Mesothelial cell of epicardium (in vitro differentiated cells): ENCODE measurements at places on chromosomes 11 and 22. TPM values are rescaled to one million over a fixed set of nuclear protein-coding genes. Genes with fewer than 3 reads are reported as not detected.

DNA sequence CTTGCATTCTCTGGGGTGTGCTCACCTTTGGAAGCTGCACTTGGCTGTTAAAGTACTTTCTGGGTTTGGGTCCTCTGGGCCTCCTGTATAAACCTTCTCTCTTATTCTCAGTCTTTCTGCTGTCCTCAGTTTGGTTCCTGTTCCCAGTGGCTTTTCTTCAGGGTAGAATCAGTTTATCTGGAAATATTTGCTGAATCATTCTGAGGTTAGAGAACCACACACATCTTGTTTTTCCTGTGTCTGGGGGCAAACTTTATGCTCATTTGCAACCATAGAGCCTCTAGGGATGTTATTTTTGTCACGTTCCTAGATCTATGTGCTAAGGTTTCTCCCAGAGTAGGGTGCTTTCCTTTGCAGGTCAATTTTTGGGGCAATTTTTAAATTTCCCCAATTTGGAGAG, 224.3 kb upstream of the C11orf87 start:
- no peak for DNase-seq

DNA sequence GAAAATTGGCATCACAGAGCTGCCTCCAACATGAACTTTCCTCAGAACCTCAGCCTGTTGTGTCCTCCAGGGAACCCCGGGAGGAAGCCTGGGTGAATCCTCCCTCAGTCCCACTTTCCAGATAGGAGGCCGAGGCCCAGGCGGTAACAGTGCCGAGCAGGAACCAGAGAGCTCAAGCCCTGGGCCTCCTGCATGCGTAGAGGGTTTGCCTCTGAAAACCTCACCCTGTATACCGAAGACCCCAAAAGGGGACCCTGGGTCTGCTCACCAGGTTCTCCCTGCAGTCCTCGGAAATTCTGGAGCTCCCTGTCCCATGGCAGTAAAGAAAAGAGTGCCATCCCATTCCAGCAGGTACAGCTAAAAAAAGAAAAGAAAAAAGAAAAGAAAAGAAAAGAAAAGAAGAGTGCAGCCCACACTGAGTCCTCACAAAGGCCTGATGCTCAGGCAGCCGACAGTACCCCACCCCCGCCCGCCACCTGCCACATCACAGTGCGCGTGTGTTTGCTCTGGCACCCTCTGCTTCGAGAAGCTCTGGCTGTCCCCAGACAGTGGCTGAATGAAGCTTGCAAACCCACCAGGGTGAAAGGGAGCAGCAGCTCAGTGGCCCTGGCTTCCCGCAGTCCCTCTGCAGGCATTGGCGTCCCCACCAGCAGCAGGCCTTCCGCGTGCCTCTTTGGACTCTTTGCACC, 28.4 kb upstream of the FADD start:
- no peak for DNase-seq

- DNase-seq = no peak
These were observed 21.6 kb downstream of the CYB5R2 start for GRCh38 chr11:7651700-7652099.

GRCh38 chr11:64472593-64473455, 113.9 kb downstream of the RPS6KA4 start:
- no peak for DNase-seq

GRCh38 chr22:35928285-35928798, 100.3 kb downstream of the RBFOX2 start:
- no peak for DNase-seq

DNA sequence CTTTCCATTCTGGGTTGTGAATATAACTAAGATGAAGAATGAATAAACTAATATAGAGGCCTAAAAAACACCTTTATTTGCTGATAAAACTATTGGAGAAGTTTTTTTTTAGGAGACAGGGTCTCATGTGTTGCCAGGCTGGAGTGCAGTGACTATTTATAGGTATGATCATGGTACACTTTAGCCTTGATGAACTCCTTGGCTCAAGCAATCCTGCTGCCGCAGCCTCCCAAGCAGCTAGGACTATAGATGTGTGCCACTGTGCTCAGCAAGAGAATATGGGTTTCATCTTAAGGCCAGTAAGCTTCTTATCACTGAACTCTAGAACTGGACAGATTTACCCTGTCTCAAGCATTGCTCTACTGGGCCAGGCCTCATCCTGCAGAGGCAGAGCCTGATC, 26.6 kb downstream of the CCDC90B start:
- no peak for DNase-seq

Gene KRTAP5-7
- total RNA-seq = 0.18 to 0.43 TPM (median 0.25 TPM) in 3 replicates

Gene AIFM3
- total RNA-seq = 2.4 to 3.2 TPM (median 2.5 TPM) in 3 replicates

Gene VSIG2
- 0.25 to 0.66 TPM (median 0.44 TPM) in 3 replicates for total RNA-seq
